ENCODE measurements at places on chromosomes 6 and 20. TPM values are rescaled to one million over a fixed set of nuclear protein-coding genes. Genes with fewer than 3 reads are reported as not detected.
A peak's percentile ranks its signal among the peaks of the same experiment; 100 is the strongest.

DNA sequence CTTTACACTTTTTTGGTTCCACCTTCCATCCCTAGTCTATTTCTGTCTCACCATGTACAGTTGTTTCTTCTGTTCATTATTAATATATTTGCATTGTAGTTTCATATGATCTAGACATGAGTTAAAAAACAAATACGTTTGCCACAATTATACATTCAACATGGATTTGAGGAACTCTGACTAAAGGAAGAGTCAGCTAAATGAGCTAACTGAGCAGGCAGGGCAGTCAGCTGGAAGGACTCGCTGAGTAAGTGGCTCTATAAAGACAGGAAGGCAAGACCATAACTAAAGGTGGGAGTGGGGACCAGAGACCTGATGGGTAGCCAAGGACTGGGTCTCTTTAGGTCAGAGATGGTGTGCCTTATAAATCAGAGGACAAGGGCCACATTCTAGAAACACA, 26.3 kb downstream of the TMX4 start:
- no peak for DNase-seq

The OPRM1 gene
- total RNA-seq = not detected

The PSORS1C2 gene
- total RNA-seq = not detected

The ZNF311 gene
- 1.6 TPM for total RNA-seq

DNA sequence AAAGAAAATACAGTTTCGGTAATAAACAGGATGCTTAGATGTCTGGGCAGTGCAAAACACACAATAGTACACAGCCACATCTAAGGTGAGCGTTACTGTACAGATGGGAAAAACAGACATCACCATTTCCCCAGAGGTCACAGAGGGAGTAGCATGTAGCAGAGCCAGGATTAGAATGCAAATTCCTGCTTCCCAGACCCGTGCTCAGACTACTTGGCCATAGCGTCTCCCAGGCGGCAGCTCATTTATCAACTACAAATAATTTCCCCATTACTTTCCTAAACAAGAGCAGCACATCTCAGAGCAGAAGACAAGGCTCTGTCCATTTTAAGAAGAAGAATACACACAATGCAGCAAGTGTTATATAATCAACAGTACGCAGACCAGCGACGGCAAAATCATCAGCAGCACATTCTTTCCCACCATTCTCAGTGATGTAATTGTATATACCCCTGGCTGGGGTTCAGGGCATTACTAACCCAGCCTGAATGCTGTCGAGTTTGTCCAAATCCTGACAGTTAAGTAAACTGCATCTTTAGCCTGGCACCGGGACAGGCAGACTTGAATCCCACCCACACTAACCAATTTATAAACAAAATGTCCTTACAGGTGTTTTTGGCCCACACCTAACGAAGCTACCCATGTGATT, 61.9 kb downstream of the CNKSR3 start:
- DNase-seq = no peak

GRCh38 chr6:41284726-41285125, 1.8 kb downstream of the TREM1 start:
- peak; percentile 55 for DNase-seq

GRCh38 chr20:2865630-2866029, 7.7 kb upstream of the PTPRA start:
- DNase-seq = no peak

The PAX1 gene
- not detected for total RNA-seq

The RFX6 gene
- not detected for total RNA-seq

DNA sequence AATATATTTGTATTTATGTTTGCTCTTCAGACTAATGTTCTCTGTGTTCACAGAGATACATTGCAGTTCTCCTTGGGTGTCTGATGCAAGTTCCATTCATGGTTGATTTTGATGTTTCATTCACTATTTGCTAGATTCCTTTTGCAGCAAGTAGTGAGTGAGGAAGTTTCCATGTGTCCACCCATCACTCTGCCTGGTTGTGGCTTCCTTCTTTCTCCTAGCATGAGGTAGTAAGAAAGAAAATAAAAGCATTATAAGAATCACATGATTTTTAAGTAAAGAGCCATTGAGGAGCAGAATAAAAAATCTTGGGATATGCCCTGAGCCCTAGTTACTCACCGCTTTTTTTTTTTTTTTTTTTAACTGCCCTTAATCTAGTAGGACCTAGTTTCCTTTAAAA, 8.7 kb downstream of the SASH1 start:
- DNase-seq = no peak

DNA sequence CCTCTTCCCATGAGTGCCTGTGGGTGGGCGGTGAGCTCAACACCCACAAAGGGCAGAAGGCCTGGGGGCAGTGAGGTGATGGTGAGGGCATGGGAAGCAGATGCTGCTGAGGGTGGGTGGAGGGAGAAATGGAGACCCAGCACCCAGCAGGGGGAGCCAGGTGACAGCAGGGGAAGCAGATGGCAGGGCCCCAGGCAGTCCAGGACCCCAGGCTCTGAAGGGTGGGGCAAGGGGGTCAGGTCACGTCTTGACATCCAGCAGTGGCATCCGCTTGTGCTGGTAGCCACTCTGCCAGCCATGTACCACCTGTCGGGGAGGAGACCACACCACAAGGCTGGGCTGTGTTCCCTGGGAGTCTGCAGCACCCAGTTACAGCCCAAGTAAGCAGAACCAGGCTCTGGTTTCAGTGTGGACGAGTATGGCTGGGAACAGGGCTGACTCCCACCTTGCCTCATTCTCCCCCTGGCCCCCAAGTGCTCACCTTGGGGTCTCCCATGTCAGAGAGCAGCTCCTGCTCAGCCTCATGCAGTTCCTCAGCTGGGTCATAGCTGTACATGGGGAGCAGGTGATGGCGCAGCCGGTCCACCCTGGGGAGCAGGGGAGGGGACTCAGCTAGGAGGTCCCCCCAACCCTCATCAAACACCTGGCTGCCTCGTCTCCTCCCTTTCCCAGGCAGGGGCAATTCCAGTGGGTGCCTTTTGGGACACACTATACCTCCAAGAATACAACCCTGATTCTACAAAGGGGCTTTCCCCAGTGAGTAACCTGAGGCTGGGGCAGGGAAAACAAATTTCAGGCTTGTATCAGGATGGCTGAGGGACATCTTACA, 2.0 kb downstream of the SMIM29 start:
- DNase-seq = peak; percentile 39

GRCh38 chr6:138593909-138594757, 94.8 kb upstream of the NHSL1 start:
- no peak for DNase-seq

GRCh38 chr6:156131221-156131903, 645.8 kb upstream of the ARID1B start:
- no peak for DNase-seq

DNA sequence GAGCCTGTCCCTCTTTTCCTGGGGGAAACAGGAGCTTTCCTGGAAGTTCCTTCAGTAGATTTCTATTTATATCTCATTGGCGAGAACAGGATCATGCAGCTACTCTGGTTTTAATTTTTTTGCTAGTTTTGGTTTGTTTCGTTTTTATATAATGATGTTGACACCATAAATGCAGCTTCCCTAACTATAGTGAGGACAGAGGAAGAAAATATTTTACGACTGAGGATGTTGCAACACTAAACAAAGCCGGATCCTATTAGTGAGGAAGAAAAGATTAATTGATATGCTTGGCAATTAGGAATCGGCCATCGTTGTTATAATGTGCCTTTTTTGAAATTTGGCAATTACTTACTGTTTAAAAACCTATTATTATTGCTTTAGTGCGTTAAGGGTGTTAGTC, 16.6 kb downstream of the KDM1B start:
- DNase-seq = no peak

The FIG4 gene
- 44.5 TPM for total RNA-seq

GRCh38 chr6:131223416-131223815, 88.1 kb downstream of the AKAP7 start:
- no peak for DNase-seq

The PRICKLE4 gene
- total RNA-seq = 12.1 TPM

DNA sequence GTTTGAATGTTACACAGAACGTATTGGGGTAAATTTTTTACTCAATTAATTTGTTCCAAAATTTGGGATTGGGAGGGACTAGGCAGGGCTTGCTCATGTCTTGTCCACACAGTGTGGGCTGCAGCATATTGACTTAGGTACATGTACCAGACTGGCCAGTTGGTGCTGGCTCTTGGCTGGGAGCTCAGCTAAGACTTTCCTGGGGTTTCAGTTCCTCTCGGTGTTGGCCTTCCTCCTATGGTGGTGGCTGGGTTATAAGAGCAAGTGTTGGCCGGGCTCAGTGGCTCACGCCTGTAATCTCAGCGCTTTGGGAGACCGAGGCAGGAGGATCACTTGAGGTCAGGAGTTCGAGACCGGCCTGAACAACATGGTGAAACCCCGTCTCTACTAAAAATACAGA, 4.9 kb downstream of the CENPQ start:
- no peak for DNase-seq

The TBX18 gene
- total RNA-seq = 1.5 TPM

- DNase-seq = no peak
Observed at GRCh38 chr6:73803562-73804241, 107.7 kb downstream of the CD109 start.
